ENCODE measurements at places on chromosomes 7 and 10.
A peak's percentile ranks its signal among the peaks of the same experiment; 100 is the strongest.

DNA sequence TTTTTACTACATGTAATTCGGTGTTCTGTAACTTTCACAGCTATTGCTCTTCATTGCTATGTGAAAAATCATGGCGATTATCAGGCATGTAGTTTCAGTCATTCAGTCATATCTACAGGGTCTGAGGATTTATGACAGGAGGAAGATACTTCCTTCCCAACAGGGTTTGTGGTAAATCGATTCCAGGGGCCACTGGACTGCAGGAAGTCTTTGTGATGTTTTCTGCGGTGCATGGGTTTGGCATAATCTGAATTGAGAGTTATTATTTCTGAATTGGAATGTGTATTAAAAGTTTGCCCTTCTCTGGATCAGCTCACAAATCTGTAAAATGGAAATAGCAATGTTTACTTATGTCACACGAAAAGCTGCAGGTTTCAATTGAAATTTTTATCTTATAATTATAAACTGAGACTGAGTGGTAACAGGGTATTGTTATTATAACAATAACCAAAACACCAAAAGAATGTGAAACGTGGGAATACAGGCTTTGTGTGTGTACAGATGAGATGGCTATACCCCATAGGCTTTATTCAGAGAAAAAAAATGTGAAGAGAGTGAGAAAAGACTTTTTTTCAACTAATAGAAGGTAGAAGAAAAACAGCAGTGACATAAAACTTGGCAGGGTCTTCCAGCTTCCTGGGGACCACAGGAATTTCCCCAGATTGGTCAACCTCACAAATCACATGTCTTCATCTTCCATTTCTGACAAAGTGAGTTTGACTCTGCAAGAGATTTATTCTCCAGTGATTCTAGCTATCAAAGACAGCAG lies 307.7 kb upstream of the NFE2L3 start:
- no peak for DNase-seq

DNA sequence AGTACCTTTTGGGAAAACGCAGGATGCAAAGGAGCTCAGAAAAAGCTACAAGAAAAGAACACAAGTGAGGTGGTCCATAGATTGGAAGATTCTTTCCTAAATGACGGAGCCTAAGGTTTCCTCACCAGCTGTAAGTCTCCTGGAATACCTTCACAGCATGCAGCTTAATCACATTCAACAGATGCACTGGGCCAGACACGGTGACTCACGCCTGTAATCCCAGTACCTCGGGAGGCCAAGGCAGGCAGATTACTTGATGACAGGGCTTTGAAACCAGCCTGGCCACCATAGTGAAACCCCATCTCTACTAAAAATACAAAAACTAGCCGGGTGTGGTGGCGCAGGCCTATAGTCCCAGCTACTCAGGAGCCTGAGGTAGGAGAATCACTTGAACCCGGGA lies 228.7 kb downstream of the FRMD4A start:
- no peak for DNase-seq

- DNase-seq: no peak
Measured at GRCh38 chr10:119501690-119502089, 40.8 kb downstream of the RGS10 start.

DNA sequence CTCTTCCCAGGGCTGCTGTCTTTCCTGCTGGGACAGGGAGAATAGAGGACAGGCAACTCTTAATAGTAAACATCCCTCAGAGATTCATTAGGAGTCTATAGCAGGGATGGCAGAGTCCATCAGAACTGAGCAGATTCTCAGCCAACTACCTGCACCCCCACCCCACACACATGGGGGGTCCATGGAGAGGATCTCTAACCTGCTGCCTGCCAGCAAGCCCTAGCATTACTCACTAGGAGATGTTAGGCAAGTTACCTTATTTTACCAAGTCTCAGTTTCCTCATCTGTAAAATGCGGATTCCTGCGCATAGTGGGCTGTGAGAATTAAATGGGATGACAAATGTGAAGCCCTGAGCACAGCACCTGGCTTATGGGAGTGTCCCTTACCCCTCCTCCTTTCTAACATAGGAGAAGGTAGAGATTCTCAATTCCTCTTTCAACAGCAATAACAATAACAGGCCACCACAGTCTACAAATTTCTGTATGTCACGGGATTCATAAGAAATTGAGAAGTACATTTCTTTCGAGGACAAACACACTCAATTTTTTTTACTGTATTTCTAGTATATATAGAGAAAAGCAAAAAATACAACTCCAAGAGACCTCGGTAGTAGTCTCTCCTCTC lies 23.8 kb upstream of the WDR11 start:
- DNase-seq: no peak

DNA sequence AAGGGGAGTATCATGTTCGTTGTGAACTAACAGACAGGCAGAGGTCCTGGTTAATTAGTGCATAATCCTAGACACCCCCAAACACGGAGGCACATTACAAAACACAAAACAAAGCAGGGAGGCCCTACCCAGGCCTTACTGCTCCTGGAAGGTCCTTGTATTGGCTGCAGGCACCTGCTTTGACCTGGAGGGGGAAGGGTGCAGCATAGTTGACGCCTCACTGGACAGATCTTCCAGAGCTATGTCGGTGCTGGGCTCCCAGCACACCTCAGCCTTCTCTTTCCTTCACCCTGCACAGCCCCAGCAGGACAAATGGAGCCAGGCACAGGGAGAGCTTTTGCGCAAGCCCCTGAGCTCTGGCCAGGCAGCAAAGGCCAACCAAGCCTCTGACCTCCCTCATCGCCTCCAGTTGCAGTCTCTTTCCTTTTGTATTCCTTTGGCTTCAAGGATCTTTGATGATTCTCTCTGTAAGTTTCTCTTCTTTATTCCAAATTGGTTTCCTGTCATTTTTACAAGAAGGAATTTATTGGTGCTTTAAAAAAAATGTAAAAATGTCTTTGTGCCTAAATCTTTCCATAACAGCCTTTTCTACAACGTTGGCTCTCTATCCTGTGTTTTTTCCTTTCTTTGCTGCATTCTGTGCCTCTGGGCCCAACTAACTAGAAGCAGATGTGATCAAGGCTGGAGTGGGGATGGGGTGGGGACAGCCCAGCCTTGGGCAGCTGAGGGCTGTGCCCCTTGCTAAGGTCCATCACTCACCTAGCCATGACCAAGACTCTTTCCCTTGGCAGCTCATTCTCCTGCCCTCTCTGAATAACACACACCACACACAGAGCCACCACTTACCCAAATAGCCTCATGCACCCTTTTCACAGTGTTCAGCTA lies 317.1 kb upstream of the NPVF start:
- DNase-seq: no peak

- peak; percentile 7 for DNase-seq
Measured at GRCh38 chr7:120729245-120729644, 128.7 kb downstream of the TSPAN12 start.

Measured in hepatic stellate cell (primary cell).